ENCODE measurements at places on chromosomes 12 and 14. TPM values are rescaled to one million over a fixed set of nuclear protein-coding genes. Genes with fewer than 3 reads are reported as not detected.

GRCh38 chr12:607541-608001 is 55.7 kb downstream of the NINJ2 start:
- no peak for DNase-seq

GRCh38 chr12:510071-510825 is 50.5 kb downstream of the B4GALNT3 start:
- no peak for DNase-seq

GRCh38 chr12:7013101-7013500 is 5.2 kb downstream of the LPCAT3 start:
- DNase-seq, result no peak

GRCh38 chr12:127773520-127773919 is 493.4 kb upstream of the TMEM132C start:
- no peak for DNase-seq

DNA sequence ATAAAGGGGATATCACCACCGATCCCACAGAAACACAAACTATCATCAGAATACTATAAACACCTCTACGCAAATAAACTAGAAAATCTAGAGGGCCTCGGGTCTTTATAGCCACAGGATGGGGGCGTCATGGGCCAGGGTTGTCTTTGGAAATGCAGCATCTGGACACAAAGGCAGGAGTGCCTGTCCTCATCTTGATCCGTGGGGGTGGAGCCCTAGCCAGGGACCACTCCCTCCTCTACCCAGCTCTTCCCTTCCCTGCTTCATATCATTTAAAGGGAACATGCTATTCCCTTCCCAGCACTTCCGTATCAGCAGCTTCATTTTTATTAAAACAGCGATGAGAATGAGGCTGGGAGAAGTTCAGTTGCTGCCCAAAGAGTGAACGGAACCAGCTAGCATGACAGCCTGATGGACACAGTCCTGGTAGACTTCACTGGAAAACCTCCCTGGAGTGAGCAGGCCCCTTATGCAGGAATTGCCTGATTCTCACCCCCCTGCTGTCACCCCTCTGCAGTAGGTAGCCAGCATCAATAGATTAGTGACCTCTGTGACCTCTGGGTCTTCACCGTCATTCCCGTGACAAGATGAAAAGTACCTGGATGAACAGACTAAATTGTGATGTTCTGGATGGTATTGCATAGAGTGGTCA is 251.4 kb upstream of the RGS6 start:
- DNase-seq, result no peak

C12orf60 gene
- 0.71 TPM for total RNA-seq

EVL gene
- 1,493 TPM for total RNA-seq

EID3 gene
- 13.6 TPM for total RNA-seq

Data from naive thymus-derived CD8-positive, alpha-beta T cell (primary cell).